GM12865 (cell line): ENCODE measurements at places on chromosomes 7 and 10.
A peak's percentile ranks its signal among the peaks of the same experiment; 100 is the strongest.

DNA sequence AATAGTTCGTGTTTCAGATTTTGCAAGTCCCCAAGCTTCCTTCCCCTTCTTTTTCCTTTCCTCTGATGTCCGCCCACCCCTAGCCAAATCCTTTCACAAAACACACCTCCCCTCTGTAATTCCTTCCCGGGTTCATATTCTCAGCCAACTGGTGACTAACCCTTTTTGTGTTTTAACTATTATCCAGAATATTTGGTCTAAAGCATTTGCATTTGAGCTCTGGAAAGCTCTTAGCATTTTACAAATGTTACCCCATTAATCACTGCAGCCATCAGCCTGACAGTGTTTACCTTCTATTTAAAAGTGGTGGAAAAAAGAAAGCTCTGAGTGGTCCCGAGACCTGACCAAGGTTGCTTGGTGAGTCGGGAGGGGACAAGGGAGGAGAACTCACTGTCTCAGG, 139.0 kb downstream of the CREB5 start:
- DNase-seq, result no peak

DNA sequence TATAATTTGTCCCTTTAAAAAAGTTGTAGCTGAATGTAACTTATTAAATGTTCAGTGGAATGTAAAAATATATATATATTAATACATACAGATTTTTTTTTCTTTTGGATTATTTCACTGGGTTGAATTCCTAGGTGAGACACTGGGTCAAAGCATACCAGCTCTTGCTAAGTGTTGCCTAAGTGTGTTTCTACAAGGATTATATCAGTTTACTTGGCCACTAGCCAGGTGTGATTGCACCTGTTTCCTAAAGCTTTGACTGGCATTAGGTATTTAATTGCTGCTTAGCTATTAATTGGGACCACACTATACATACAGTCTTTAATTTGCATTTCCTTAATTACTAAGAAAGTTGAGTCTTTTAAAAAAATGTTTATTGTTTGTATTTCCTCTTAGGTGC, 5.5 kb upstream of the ELOVL3 start:
- DNase-seq, result no peak

GRCh38 chr10:109953766-109954165, 30.5 kb upstream of the XPNPEP1 start:
- no peak for DNase-seq

- DNase-seq, result peak; percentile 63
These were observed at the start of gene NYAP1 for GRCh38 chr7:100483722-100484672. Gene NYAP1 (plus strand): TSS chr7:100483927. CDS start chr7:100485312, 1,385 bp downstream.
